Glutamatergic neuron (in vitro differentiated cells): ENCODE measurements at places on chromosomes 2 and 18.
A peak's percentile ranks its signal among the peaks of the same experiment; 100 is the strongest.

DNA sequence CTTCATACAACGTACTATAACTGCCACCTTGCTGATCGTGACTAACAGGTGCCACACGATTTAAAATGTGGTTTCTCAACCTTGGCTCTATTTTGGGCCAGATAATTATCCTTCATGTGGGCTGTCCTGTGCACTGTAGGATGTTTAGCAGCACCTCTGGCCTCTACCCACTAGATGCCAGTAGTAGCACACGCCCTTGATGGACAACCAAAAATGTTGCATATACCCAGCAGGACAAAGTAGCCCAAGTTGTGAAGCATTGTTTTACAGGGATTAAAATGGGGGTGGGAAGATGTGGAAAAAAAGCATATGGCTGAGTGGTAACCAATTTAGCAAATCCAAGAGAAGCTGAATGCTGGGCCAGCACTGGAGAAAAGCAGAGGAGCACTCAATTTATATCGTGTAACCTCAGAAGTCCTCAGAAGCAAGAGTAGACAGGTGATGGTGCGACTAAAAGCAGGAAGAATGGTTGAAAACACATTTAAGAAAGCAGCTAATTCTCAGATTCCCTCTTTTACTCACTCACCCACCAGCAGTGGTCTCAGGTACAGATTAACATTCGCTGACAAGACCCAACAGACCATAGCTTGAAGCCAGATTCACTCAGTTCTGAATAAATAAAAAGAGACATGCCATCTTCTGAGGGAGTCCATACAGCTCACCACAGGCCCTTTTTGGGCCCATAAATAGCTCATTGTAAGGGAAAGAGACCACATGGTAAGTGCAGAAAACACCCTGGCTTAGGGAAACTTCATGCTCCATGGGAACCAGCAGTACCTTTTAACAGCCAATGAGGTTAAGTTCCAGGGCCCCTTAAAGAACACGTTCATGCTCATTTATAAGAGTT, 50.6 kb downstream of the RAPH1 start:
- DNase-seq, result no peak

GRCh38 chr2:70551167-70551566, 2.5 kb downstream of the TGFA start:
- no peak for DNase-seq

GRCh38 chr2:105660489-105660888, 84.2 kb upstream of the NCK2 start:
- no peak for DNase-seq

GRCh38 chr18:10121786-10122515, 208.1 kb downstream of the VAPA start:
- DNase-seq, result no peak

GRCh38 chr18:78679031-78679430, 300.6 kb upstream of the SALL3 start:
- DNase-seq, result no peak

DNA sequence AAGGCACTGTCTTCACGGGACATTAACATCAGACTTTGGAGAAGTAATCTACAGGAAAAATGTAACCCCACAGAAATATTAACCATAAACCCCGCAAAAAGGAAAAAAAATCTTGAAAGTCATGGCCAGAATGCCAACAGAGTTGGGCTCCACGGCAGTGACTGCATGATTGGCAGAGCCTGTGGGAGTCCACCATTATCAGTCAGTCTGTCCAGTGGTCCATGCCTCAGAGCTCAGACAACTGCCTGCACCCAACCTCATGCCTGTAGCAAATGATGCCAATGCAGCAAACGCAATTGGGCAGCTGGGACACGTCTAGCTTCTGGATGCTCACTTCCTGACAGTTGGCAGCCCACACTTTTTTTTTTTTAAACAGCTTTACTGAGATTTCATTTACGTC, 5.1 kb upstream of the PPIG start:
- DNase-seq, result no peak

- no peak for DNase-seq
These were observed 169.6 kb upstream of the NDUFV2 start for GRCh38 chr18:8932866-8933265.

DNA sequence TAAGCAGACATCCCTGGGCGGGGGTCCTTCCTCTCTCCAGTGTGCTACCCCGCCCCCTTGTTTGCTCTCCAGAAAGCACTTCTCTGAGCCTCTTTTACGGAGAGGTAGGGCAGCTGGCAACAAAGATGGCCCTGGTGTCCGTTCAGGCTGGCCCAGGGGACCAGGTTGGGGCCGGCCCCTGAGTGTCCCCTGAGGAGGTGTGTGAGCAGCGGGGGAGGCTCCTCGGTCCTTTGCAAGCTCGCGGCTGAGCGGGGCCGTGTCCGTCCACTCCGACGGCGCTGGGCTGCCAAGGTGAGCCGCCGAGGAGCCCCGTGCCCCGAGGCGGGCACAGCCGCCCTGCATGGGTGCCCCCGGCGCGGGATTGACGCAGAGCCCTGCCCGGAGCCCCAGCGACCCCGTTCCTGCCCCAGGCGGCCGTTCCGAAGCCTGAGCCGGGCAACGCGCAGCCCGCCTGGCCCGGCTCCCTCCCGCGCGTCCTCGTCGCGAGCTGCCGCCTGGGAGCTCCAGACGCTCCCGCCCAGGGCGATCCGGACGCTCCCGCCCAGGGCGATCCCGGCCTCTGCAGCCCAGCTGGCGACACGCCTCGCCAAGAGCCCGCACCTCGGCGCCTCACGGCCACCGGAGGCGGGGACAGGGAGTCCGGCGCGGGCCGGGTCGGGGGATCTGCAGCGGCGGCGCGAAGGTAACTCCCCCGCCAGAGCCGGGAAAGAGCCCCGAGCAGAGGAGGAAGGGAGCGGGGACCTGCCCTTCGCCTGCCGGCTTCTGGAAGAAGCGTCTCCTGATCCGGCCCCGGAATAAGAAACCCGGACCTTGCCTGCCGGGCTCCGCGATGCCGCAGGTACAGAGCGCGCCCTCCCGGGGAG, at the start of gene PROKR1:
PROKR1 (plus strand) TSS at position 569 of the 863 bp plus-strand sequence. CDS start 2,243 bp downstream, outside the sequence.
- DNase-seq, result peak; percentile 69

- no peak for DNase-seq
These were observed 59.8 kb downstream of the EPAS1 start for GRCh38 chr2:46356991-46357390.

DNA sequence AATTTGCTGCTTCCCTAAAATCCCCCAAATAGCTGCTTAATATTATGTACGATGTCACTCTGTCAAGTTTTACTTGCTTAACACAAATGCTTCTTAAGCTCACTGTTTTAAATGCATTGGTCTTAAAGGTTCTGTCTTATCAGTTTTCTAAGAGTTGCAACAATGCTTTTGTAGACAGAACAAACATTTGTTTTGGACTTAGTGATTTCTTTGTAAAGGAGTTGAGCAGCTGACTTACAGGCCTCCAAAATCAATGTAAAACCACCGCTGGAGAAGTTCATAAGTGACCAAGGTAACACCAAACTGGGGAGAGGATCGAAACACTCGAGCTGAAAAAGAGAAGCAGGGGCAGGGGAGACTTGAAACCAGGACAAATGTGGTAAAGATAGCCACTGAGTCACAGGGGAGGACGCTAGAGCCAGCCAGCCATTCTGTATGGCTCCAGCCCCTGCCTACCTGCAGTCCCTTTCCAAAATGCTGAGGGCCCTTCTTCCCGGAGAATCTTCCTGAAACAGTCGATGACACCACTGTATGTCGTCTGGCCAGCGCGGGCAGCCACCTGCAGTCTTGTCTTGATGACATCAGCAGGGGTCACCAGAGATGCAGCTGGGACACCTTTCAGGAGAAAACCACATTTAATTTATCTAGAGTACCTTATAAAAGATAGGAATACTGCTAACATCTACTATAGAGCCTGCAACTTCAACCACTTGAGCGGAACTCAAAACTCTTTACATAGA, 100.2 kb downstream of the DYNC1I2 start:
- no peak for DNase-seq

GRCh38 chr2:190986221-190986953, 27.6 kb downstream of the STAT1 start:
- DNase-seq, result no peak

GRCh38 chr2:32719430-32719829, 91.6 kb downstream of the TTC27 start:
- no peak for DNase-seq

GRCh38 chr2:79770926-79771325, 258.1 kb downstream of the CTNNA2 start:
- no peak for DNase-seq

GRCh38 chr2:118055512-118056164, 32.6 kb upstream of the INSIG2 start:
- DNase-seq, result no peak

- no peak for DNase-seq
These were observed 39.0 kb upstream of the PPP4R1 start for GRCh38 chr18:9653390-9653789.

GRCh38 chr18:44065206-44065605, 615.5 kb upstream of the SETBP1 start:
- DNase-seq, result no peak

DNA sequence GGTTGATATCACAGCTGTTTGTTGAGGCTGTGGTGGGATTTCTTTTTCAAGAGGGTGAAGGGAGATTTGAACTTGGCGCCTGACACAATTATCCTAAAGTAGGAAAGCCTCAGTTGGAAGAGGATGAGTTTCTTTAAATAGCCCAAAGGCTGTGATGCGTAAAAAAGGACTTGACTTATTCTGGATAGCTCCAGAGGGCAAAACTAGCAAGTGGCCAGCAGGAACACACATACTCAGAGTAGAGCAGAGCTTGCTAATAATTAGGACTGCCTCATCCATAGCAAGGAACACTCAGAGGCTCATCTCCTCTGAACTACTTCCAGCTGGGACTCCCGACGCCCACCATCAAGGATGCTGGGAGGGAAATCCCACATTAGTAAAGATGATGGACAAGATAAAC, 74.0 kb downstream of the AFF3 start:
- no peak for DNase-seq

- no peak for DNase-seq
These were observed 38.3 kb downstream of the CRYGD start for GRCh38 chr2:208086029-208086428.

- DNase-seq, result no peak
These were observed 186.5 kb upstream of the NRP2 start for GRCh38 chr2:205495819-205496218.

DNA sequence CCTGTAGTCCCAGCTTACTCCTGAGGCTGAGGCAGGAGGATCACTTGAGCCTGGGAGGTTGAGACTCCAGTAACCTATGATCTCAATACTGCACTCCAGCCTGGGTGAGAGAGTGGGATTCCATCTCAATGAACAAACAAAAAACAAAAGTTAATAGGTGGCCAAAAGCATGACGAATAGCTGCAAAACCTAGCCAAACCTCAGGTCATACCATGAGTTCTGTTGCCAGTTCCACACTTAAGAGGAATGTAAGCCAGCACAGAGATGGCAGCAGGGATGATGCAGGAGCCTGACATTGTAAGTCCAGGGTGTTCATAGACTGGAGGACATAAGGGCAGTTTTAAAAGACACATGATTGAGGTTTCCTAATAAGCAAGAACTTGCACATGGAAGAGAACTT, 55.3 kb upstream of the RMDN2 start:
- DNase-seq, result no peak

DNA sequence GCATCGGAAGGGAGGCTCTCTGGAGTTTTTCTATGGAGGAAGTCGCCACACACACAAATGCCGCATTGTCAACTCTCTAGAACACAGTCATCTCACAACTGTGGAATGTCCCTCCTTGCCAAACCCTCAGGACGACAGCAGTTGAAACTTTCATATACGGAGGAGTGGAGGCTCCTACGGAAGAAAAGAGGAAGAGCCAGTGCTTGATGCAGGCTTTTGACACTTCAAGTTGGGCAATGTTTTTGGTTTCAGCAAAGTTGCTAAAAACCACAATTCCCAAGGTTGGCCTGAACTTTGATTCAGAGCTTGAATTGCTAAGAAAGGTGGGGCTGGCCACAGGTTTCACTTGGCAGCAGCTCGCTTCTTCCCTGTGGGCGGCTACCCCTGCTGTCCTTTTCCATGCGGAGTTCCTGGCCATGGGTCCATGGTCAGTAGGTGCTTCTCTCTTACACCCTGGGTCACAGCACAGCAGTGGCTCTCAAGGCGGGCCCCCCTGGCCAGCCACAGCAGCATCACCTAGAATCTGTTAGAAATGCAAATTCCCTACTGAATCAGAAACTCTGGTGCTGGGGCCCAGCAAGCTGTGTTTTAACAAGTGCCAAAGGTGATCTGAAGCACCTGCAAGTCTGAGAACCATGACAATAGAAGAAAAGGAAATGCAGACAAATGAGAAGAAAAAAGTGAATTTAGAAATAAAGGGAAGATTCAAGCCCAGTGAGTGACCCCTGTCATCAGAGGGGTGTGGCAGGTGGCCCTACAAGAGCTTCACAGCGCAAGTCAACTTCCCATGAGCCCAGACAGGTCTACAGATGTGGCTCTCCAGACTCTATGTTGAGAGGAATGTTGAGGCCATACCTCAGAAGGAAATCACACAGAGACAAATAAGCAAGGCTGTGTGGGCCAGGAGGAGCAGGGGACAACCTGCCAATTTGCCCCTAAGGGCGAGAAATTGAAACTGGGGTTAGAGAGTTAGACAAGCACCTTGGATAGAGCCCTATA, 856.4 kb downstream of the RNF144A start:
- DNase-seq, result no peak

- no peak for DNase-seq
These were observed 60.1 kb downstream of the RDH14 start for GRCh38 chr2:18500333-18500732.

GRCh38 chr2:103174711-103175110, 412.9 kb downstream of the TMEM182 start:
- no peak for DNase-seq

- peak; percentile 5 for DNase-seq
These were observed 225.8 kb downstream of the SEPTIN10 start for GRCh38 chr2:109387778-109388469.
